ENCODE measurements at places on chromosomes 5 and 9.

DNA sequence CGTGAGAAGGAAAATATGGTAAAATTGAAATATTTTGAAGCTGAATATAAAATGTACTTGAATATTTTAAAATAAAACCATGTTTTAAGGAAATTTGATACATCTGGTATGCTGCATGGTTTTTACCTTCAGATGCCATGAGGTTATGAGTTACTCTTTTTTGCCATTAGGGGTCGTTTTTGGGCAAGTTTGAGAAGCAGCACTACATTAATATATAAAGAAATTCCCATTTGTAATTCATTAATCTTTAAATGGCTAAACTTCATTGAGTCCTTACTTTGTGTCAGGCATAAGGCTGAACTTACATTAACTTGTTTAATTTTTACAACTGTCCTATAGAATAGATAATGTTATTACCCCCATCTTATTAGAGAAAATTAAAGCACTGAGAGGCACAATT, 152.3 kb downstream of the KDM4C start:
- no peak for DNase-seq

DNA sequence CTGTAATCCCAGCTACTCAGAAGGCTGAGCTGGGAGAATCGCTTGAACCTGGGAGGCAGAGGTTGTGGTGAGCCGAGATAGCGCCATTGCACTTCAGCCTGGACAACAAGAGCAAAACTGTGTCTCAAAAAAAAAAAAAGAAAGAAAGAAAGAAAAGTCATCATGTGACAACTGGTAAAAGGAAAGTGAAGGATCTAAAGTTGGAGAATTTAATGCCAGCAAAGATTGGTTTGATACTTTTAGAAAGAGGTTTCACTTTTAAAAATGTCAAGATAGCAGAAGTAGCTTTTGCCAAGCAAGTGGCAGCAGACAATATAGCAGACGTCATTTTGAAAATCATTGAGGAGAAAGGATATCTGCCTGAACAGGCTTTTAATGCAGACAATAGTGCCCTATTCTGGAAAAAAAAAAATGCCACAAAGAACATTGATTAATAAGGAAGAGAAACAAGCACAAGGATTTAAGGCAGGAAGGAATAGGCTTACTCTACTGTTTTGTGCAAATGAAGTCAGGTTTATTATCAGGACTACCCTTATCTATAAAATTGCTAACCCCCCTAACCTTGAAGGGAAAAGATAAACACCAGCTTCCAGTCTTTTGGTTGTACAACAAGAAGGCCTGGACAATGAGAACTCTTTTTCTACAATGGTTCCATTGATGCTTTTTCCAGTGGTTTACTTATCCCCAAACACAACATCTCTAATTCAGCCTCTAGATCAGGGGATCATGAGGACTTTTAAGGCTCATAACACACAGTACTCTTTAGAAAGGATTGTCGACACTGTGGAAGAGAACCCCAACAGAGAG, 12.0 kb downstream of the PKD2L2 start:
- no peak for DNase-seq

GRCh38 chr9:83296123-83296522, 233.2 kb upstream of the RASEF start:
- no peak for DNase-seq

DNA sequence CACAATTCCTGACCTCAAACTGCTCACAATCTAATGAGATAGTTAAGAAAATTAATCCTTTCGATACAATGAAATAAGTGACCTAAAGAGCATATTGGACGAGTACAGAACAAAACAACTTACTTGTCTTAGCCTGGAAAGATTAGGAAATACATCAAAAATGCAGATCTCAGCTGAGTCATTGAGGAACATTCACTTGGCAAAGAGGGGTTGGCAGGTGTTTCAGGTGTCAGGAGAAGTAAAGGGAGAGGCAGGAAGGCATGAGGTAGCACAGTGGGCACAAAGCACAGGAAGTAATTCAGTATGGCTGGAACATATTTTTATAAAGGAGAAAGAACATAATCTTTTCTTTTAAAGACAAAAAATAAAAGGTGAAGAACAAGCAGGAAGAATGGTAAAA, 628.8 kb upstream of the RGMB start:
- DNase-seq: no peak

- no peak for DNase-seq
These were observed 3.0 kb downstream of the GRK6 start for GRCh38 chr5:177429248-177430040.

GRCh38 chr9:119986713-119987112, 593.3 kb downstream of the CDK5RAP2 start:
- DNase-seq: no peak

GRCh38 chr5:79707535-79707934, 17.9 kb downstream of the CMYA5 start:
- DNase-seq: no peak

DNA sequence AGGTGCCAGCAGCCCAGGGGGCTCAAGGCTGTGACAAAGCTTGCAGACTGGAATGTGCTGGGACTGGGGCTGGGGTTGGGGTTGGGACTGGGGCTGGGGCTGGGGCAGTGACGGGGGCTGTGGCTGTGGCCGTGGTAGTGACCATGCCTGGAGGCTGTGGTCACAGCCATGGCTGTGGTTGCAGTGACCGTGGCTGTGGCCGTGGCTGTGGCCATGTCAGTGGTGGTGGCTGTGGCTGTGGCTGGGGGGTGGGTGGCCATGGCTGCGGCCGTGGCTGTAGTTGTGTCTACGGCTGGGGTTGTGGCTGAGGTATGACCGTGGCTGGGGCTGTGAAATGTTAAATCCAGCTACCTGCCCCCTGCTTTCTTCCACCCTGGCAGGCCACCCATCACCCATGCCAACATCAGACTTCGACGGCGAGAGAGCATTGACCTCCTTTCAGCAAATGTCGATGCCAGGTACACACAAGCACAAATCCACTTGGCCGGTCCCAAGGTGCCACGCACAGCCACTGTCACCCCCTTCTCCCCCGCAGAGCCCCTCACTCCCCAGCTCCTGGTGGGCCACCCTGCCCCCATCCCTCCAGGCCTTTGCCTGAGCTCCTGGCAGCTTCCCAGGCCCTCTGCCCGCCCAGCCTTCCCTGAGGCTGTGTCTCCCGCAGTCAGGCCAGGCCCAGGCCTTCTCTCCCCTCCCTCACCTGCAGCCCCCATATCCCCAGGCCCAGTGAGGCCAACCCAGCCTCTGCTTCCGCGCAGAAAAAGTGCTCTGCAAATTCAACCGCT, 15.3 kb downstream of the LCN9 start:
- DNase-seq: no peak

Measured in brain pericyte (primary cell).